ENCODE measurements at places on chromosomes 11 and 22.

DNA sequence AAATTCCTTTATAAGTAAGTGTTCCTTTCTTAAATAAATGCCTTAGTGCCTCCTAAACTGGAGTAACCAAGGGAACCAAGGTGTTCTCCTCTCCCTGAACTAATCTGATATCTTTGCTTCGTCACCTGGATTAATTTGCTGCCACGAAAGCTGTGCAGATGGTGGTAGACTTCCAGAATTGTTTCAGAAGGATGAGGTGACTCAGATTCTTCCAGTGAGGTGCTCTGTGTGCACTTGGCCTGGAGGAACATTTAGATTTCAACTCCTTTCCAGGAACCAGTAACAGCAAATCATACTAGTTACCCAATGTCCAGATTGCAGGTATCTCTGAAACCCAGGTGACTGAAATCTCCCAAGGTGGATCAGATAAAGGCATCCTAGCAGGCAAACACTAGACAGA is 181.9 kb downstream of the FAT3 start:
- DNase-seq = no peak

GRCh38 chr11:130088919-130089673 is 19.4 kb downstream of the APLP2 start:
- no peak for DNase-seq

GRCh38 chr22:22605074-22605404 is 39.4 kb upstream of the GGTLC2 start:
- DNase-seq = no peak

GRCh38 chr11:28107191-28107749 is 686 bp downstream of the KIF18A start:
- DNase-seq = no peak

- DNase-seq = peak; percentile 7
These were observed 32.6 kb downstream of the MYO18B start for GRCh38 chr22:25774575-25775026.

DNA sequence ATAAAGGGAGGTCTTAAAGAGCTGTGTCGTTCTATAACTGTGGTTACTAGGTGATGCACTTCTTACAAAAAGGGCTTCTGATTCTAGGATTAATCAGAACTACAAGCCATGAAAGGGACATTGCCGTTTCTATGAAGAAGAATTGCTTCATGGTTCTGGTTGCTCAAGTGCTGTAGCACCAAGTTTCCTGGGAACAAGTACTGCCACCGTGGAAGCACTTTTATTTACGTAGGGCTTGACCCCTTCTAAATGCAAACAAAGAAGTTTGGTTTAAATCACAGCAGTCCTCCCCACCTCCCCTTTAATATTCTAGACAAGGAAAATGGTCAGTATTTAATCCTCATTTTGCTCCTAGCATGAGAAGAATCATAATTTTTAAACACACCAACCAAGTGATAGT is 9.8 kb downstream of the YAP1 start:
- DNase-seq = no peak

DNA sequence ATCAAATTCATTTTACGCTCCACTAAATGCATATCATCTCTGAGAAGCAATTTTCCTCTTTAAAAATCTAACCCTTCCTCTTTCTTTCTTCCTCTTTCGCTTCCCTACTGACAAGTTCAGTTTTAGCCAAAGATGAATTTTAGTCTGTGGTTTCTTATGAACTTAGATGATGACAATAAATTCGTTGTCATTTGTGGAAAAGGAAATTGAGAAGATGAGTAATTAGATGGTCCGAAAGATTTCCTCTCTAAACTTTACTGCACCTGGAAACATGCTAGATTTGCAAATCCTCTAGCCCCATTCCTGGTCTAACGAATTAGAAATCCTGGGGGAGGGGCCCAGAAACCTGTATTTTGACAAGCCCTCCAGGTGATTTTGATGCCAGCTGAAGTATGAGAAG is 855.4 kb upstream of the CHORDC1 start:
- DNase-seq = no peak

DNA sequence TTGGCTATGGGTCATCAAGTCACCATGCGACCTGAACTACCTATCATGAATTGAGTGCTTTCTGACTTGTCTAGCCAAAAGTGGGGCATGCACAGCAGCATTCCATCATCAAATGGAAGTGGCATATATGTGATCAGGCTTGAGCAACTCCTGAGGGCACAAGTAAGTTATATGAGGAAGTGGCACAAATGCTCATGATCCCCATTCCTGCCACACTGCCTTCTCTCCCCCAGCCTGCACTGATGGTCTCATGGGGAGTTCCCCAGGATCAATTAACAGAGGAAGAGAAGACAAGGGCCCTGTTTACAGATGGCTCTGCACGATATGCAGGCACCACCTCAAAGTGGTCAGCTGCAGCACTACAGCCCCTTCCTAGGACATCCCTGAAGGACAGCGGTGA is 21.8 kb downstream of the MS4A4E start:
- DNase-seq = no peak

DNA sequence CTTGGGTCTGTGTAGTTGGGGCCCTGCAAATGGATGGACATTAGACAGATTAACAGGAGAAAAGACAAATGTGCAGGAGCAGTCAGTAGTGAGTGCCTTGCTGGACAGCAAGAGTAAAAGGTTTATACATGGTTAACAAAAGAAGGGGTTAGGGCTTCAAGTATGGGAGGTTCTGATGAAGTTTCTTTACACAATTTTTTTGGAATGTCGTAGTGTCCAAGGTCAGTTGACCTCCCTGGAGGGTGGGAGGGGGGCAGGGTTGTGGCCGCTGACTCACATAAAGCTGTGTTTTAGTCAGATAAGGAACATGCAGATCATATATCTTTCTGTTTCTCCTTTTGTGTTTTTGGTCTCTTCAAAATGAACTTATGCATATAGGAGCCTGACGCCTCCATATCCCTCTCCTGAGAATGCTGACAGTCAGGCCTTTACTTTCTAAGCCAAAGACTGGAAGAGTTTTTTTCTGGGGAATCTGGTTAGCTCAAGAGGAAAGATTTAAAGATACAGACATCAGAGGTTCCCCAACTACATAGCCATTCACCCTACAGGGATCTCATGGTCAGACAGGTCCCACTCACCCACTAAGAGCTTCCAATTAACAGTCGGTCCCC is 134.3 kb downstream of the NECTIN1 start:
- no peak for DNase-seq

Data from NCI-H1436 (cell line).